Left ventricle myocardium superior (tissue), 1 donor: ENCODE measurements at places on chromosomes 3 and 15. TPM values are rescaled to one million over a fixed set of nuclear protein-coding genes. Genes with fewer than 3 reads are reported as not detected.

GRCh38 chr3:98855806-98856400 is 45.6 kb downstream of the DCBLD2 start:
- no peak for DNase-seq

- DNase-seq, result no peak
Measured at GRCh38 chr3:24730173-24730572, 235.5 kb upstream of the THRB start.

DNA sequence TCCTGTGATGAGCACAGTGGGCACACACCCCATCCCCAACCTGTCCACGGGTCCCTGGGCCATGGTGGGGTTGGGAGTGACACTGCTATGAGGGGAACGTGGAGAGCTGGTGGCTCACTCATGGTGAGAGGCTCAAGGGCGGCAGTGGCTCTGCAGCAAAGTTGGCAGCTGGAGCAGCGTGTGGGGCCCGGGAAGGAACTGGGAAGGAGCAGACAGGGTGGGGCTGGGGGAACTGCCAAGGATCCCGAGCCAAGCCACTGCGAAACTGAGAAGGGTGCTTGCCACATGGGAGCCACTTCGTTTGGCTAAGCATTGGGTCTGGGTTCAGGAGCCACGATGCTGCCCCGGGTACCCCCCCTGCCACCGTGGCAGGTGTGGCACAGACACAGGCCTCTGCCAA is 80.1 kb downstream of the SNRK start:
- DNase-seq, result peak; percentile 62

Gene SKOR1
- total RNA-seq, result 0.07 TPM

Gene WDR93
- not detected for total RNA-seq
